ENCODE measurements at places on chromosomes 12 and 14.

DNA sequence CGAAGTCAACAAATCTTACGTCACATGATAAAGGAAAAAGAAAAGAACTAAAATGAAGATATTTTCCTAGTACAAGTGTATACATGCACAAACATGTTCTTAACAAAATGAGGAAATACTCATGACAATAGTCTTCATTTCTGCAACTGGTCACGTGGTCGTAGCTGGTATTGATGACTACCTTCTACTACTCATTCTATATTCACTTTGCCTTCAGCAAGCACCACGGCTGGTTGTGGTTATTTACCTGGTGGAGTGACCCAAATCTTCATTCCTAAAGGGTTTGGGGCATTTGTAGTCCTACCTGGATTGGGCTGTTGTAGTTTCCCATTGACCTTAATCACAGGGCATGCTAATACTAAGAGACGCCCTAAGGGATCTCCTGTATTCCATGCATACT, 51.2 kb downstream of the FIGNL2 start:
- DNase-seq: no peak

- no peak for DNase-seq
Measured at GRCh38 chr12:130982565-130983225, 29.0 kb downstream of the ADGRD1 start.

DNA sequence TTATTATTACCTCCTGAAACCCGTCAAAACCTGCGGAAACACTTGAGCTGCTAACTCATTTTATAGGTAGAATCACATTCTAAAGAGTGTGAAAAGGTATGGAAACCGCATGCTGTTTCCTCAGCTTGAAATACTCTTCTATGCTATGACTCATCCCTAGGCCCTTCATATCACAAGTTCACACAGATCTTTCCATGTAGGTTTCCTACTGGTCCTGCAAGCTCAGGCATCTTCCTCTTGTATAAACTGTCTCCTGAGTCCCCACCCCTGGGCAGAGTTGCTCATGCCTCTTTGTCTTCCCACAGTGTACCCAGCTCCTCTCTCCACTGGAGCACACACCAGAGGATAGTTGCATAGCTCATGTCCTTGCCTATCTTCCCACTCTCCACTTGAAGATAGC, 84.7 kb downstream of the CMAS start:
- DNase-seq: no peak

DNA sequence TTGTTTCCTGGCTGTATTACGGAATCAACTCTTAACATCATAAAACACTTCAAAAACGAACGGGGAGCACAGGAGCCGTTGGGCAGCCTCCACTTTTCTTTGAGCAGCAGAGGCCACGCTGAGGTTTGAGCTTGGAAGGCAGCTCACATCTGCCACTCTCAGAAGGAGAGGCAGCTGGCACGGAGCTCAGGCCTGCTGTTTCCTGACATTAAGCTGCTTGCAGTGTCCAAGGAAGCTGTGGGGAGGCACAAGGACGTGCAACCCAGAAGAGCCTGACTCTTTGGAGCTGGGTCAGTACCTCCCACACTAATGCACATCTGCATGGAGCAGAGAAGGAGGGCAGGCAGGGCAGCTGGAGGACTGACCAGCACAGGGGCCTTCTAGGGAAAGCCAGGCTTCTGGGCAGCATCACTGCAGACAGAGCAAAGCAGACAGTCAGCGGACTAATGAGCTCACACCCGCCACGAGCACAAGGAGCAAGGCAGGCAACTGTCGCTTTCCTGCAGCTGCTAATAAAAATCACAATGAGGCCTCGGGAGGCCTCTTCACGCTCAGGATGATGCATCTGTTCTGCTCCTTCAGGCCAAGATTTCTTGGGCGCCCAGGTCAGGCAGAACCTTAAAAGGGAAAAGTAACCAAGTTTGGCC, 211.1 kb downstream of the GLT1D1 start:
- no peak for DNase-seq

GRCh38 chr14:69713209-69713781, 53.6 kb upstream of the SRSF5 start:
- no peak for DNase-seq

DNA sequence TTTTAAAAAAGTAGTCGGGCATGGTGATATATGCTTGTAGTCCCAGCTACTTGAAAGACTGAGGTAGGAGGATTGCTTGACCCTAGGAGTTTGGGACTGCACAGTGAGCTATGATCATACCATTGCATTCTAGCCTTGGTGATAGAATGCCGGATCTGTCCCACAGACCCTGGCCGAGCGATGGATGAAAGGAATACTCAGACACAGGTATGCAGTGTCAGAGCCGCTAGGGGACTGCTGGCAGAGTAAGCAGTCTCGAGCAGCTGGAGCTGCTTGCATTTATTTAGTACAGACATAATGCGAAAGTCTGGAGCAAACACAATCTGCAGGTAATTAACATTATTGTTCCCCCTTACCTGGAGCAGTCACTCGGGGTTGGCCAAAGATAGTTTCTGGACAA, 18.6 kb downstream of the AICDA start:
- no peak for DNase-seq

- no peak for DNase-seq
Measured at GRCh38 chr14:81031488-81031887, 76.1 kb downstream of the TSHR start.

GRCh38 chr12:54587315-54587873, 1.1 kb downstream of the PPP1R1A start:
- no peak for DNase-seq

GRCh38 chr14:99758872-99759545, 34.2 kb upstream of the EML1 start:
- no peak for DNase-seq

- no peak for DNase-seq
Measured at GRCh38 chr12:49827401-49828099, 663 bp downstream of the NCKAP5L start.

DNA sequence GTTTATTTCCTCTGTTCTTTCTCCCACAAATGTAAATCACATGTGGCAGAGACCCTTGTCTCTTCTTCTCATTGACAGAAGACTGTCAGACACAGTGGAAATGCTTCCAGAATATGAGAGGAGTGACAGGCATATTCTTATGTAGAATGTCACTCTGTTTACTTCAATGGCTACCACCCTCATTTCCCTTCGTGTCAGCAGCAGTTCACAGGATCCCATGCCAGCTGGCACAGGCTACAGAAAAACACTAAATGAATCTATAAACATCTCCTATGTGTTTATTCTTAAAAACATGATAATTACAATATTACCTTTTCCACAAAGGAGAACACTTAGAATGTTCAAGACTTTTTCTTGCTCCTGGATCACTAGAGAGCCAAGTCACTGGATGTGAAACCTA, 183.8 kb upstream of the CNTN1 start:
- no peak for DNase-seq

DNA sequence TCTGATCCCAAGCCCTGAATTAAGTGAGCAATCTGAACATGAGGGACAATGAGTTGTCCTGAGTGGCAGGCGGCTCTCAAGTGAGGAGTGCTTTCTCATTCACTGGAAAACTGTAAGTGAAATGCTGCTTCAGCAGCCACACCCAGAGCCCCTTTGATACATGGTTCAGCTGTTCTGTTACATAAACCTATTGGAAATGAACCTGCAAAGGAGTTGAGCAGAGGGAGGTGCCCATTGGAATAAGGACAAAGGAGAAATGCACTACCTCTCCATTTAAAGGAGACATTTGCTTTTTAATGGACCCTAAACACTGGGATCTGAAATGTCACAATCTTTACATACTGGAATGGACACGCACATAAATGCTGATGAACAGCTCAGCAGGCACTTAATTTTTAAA, 169.9 kb downstream of the CACNA1C start:
- DNase-seq: no peak

- DNase-seq: no peak
Measured at GRCh38 chr12:27511031-27511722, 12.8 kb upstream of the PPFIBP1 start.

- no peak for DNase-seq
Measured at GRCh38 chr12:131591136-131591535, 119.8 kb upstream of the SFSWAP start.

DNA sequence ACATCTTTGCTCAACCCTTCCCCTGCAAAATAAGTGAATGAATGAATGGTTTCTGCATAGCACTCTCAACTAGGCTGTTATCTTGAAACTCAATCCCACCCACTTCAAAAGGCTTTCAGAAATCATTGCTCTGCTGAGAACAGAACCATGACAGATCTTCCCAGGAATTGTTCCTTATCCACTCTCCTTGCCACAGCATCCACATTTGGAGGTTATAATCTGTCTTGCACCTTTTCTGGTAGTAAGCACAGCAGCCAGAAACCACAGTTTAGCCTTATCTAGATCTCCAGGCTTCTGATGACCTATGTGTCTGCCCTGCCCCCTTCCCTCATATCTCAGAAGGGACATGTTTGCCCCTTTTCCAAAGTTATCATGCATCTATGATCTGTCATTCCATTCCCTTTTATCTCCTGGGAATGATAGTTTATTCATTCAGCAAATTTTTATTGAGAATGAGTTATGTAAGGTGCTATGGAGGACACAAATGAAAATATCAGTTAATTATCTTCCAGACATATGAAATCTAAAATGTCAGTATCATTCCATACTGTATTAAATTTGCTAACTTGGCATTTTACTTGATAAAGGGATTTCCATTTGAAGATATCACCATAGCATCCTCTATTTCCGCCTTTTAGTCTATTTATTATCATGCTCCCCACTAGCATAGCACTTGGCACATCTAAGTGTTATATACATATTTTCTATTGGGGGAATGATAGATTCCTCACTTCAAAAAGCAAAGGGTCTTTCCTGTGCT, 21.4 kb downstream of the LGR5 start:
- no peak for DNase-seq

- DNase-seq: no peak
Measured at GRCh38 chr12:124442772-124443445, 124.5 kb downstream of the NCOR2 start.

DNA sequence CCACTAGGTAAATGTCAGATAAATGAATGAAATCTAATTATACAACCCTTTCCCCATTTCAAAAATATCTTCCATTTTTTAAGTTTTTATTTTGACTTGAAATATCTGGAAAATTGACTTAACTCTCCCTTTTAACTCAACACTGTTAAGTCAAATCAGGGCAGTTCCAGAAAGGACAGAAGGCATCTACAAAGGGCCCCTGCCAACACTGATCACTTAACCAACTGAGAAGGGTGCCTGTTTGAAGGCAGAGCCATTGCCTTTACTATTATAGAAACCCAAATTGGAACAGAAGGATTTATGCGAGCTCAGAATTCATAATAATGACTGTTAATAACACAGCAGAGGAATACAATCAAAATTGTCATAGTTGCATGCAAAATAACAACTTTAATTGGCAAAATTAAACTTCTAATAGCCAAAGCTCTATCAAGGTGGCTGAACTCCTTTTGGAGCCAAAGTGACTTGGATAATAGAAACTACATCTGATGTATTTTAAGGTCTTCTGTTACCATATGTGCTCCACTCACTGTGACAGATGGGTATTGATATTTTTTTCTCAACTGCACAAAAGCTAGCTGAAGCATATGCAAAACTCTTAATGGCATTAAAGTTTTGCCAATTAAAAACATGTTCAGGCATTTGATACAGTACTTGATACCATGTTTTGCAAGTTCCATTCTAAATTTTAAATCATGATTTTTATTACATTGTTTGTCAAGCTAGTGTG, 383.8 kb downstream of the NOVA1 start:
- DNase-seq: no peak

- DNase-seq: no peak
Measured at GRCh38 chr12:105107171-105107493, 399 bp upstream of the WASHC4 start.

- no peak for DNase-seq
Measured at GRCh38 chr14:44112774-44113460, 394.2 kb downstream of the FSCB start.

Data from cortex of kidney (tissue), 1 donor.